HS-5 (cell line): ENCODE measurements at places on chromosomes 7 and 10.
A peak's percentile ranks its signal among the peaks of the same experiment; 100 is the strongest.

DNA sequence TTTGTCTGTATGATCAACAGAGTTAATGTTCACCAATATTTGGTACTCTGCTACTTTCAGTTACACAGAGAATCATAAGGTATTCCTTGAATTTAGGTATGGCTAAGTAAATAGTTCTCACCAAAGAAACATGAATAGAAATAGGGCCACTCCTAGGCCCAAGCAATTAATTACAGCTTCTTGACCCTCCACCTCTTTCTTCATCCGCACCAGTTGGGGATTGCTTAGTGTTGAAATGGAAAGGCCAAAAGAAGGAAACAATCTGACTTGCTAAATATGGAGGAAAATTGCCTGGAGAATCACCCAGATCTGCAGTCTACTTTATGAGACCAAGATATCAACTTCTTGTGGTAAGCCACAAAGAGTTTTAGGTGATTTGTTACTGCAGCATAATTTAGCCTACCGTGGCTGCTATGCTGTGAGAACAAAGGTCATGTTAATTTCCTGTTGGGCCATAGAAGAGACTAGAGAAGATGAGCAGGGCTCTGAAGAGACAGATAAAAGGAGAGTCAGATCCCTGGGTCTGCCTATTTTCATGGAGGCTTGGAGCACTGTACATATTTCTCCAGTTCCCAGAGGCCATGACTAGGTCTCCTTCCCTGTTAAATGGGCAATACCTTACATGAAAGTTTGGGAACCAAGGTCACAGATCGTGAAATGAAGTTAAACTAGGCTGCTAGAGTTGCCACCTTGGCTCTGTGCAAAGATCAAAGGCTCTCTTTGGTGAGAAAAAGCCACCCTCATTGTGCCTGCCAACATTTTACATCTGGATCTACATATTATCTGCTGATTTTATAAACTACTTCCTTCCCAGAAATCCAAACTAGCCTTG, 93.3 kb upstream of the GDF10 start:
- DNase-seq: no peak

- DNase-seq: peak; percentile 92
These were observed 29.8 kb upstream of the GNA12 start for GRCh38 chr7:2873686-2874551.

GRCh38 chr7:151454305-151454704, 14.4 kb upstream of the CRYGN start:
- DNase-seq: no peak

GRCh38 chr7:155345490-155345889, 47.8 kb downstream of the INSIG1 start:
- DNase-seq: no peak

GRCh38 chr7:157016024-157016351, 5.5 kb upstream of the MNX1 start:
- no peak for DNase-seq

DNA sequence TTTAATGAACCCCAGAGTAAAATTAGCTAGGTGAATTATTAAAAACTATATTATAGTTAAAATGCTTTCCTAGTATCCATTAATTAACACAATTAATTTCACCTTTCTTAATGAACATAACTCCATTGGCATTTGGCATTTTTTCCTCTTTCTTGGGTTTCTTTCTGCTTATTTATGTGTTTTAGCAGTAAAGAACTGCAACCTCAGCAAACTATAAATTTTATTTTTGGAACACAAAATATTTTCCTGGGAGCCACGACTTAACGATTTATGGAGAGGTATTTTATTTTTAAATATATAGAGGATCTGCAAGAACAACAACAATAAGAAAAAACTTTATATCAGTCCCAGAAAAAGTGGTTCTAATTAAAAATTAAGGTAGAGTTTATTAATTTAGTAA, 447.4 kb upstream of the ETV1 start:
- no peak for DNase-seq

DNA sequence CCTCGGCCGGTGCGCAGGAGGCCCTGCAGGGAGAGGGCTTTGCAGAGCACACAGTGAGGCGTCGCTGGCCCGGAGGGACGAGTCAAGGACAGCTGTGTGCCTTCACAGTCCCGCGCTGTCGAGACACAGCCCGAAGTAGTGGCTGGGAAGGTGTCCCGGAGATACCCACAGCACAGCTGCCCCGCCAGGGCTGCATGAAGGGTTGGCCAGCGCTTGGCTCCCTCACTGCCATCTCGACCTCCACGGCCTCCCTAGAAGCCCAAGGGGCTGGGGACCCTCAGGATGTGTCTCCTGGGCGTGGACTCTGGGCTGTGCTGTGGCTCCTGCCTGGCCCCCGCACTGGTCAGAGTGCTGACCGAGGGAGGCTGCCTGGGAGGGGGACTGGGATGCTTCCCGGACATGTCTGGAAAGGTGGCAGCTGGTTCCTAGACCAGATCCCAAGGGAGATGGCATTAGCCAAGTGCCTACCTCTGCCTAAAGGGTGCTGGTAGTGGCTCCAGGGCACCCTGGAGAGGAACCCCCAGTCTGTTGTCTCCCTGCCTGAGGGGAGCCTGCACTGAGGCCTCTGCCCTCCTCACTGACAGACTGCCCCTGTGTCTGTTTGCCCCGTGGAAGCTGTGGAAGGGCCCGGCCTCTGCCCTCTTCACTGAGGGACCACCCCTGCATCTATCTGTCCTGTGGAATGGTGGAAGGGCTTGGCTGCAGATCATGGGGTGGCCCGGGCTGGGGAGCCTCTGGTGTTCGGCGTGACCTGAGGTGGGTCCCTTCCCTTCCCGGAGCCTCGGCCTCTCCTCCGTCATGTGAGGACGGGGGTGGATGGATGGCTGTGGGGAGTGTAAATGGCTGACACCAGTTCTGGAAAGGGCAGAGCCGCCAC, 5.8 kb downstream of the ELFN1 start:
- DNase-seq: no peak

DNA sequence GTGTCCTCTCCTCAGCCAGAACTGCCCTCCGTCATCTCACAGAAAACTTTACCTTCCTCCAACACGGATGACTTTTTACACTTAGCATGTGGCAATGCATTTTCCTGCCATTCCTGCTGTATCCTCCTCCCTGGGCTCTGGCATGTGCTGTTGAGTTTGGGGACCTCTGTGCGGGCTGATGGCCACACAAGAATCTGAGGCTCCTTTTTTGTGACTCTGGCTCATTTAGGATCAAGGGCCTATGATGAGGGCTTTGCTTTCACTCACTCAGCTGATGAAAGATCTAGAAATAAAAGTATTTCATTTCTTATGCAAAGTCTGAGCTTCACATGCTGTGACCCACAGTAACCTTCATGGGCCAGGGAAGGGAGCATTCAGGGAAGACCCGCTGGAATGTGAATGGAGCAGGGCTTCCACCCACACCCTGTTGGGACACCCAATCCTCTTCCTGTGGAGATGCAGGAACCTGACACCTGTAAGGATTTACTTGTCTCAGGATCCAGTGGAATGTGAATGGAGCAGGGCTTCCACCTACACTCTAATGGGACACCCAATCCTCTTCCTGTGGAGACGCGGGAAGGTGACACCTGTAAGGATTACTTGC, 500.3 kb upstream of the MKI67 start:
- no peak for DNase-seq

- no peak for DNase-seq
These were observed 10.4 kb downstream of the ASB15 start for GRCh38 chr7:123612024-123612423.

GRCh38 chr10:59648711-59649201, 60.9 kb downstream of the SLC16A9 start:
- no peak for DNase-seq

DNA sequence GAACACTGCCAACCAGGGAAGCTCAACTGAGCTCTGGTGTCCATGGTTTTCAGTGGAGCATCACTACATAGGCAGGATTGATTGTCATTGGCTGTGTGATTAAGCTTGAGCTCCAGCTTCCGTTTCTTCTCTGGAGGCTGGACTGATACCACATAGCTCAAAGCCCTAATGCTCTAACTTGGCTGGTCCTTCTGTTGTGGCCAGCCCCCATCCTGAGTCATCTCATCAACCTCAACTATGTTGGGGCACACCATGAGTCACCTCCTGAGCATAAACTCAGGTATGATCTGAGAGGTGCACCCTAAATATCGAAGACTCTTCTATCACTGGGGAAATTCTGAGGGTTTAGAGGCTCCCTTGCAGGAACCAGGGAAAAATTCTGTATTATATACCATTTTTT, 114.5 kb upstream of the INHBA start:
- DNase-seq: peak; percentile 65
